ENCODE measurements at places on chromosomes 11 and 22.

- DNase-seq = no peak
Observed at GRCh38 chr11:118068206-118068944, 8.5 kb upstream of the TMPRSS4 start.

- no peak for DNase-seq
Observed at GRCh38 chr11:25958045-25958444, 373.9 kb upstream of the ANO3 start.

- no peak for DNase-seq
Observed at GRCh38 chr11:38438091-38438490, 1840.1 kb upstream of the RAG2 start.

GRCh38 chr11:57133366-57134038 lies 48.3 kb upstream of the LRRC55 start:
- no peak for DNase-seq

- DNase-seq = no peak
Observed at GRCh38 chr11:68838572-68838964, 3.1 kb downstream of the CPT1A start.

- DNase-seq = no peak
Observed at GRCh38 chr11:130122141-130122575, 37.4 kb upstream of the ST14 start.

- DNase-seq = no peak
Observed at GRCh38 chr11:81203876-81204275, 1529.8 kb downstream of the FAM181B start.

GRCh38 chr11:68002938-68003845 lies 705 bp downstream of the UNC93B1 start:
- DNase-seq = no peak

DNA sequence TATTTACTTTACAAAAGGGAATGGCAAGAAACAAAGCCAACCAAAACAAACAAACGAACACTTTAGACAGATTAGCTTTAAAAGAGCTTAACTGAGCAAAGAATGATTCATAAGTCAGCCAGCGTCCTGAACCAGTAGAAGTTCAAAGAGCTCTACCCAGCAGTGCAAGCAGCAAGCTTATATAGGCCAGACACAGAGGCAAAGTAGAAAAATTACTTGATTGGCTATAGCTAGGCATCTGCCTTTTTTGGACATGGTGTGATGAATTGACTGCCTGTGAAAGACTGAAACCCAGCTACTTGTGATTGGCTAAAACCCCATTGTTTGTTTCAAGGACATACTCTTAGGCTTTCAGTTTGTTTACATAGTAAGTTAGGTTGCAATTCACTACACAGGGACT lies 2120.0 kb upstream of the RAG2 start:
- peak; percentile 17 for DNase-seq

- no peak for DNase-seq
Observed at GRCh38 chr11:106014620-106015019, 7.4 kb downstream of the MSANTD4 start.

DNA sequence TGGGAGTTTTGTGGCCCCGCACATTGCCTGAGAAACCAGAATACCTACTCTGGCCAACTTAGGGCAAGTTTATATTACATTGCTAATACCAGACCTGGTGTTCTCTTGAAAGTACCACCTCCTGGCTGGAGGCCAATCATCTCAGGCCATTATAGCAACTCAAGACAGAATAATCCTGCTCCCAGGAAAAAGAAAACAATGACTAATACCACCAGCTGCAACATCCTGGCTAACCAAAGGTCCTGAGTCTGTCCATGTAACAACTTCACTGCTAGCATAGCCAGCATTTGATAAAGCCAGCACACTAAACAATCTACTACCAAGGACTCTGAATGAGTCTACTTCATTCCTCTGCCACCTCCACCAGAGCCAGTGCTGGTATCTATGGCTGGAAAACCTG lies 1298.7 kb upstream of the CNTN5 start:
- peak; percentile 74 for DNase-seq

- no peak for DNase-seq
Observed at GRCh38 chr11:30585892-30586250, 282 bp downstream of the MPPED2 start.
